ENCODE measurements at places on chromosomes 4 and X.

GRCh38 chrX:123975180-123975579, 13.7 kb downstream of the STAG2 start:
- no peak for DNase-seq

GRCh38 chr4:128456171-128456570, 168.6 kb upstream of the PGRMC2 start:
- no peak for DNase-seq

GRCh38 chr4:99960648-99961047, 10.6 kb upstream of the H2AZ1 start:
- no peak for DNase-seq

DNA sequence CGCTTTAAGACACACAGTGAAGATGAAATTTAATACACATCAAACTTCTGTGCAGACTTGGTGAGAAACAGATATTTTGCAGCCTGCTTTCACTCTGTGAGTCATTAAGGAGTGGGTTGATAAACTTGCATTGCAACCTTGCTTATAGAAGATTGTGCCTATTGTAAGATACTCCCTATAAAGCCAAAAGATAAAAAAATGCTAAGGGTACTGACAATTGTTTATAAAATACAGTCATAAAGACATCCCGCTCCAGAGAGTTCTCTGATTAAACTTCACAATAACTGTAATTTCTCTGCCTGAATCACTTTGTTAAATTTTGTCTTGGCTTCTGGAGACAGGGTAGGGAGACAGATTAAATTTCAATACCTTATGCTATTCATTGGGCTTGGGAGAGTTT, 49.1 kb downstream of the GALNT7 start:
- no peak for DNase-seq

DNA sequence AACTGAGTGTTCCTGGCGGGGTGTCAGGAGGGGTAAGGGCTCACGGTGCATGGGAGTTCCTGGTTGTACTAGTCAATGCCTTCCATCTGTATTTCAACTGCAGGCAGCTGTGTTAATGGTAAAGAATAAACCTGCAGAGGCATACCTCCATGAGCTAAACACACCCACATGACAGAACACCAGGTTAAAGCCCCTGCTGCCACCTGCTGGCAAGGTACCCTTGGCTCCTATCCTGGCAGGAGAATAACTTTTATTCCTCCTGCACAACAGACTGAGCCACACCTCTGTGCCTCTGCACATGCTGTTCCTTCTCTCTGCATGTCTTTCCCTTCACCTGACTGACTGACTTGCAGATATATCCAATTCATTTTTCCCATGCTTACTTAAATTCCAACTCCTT, 11.1 kb downstream of the ITIH6 start:
- no peak for DNase-seq
